ENCODE measurements at places on chromosomes 5 and 9. TPM values are rescaled to one million over a fixed set of nuclear protein-coding genes. Genes with fewer than 3 reads are reported as not detected.

- DNase-seq, result no peak
Measured at GRCh38 chr5:153236319-153236718, 254.2 kb upstream of the GRIA1 start.

- no peak for DNase-seq
Measured at GRCh38 chr9:135804581-135805421, 102.5 kb downstream of the CAMSAP1 start.

PCDHB4 gene
- 1.7 TPM for polyA plus RNA-seq

STK32A gene
- polyA plus RNA-seq, result 4.3 TPM

ZBTB6 gene
- polyA plus RNA-seq, result 12.5 TPM

GRCh38 chr9:93667006-93667405 is 90.6 kb downstream of the PHF2 start:
- no peak for DNase-seq

NTNG2 gene
- polyA plus RNA-seq, result 0.46 TPM

- no peak for DNase-seq
Measured at GRCh38 chr5:144336191-144336961, 165.7 kb downstream of the KCTD16 start.

GARIN3 gene
- polyA plus RNA-seq, result not detected

- no peak for DNase-seq
Measured at GRCh38 chr9:129640086-129640870, 1.7 kb downstream of the ASB6 start.

TUT7 gene
- polyA plus RNA-seq, result 28.9 TPM

EIF4E1B gene
- 0.05 TPM for polyA plus RNA-seq

GRCh38 chr9:8821910-8822666 is 1022.5 kb upstream of the DMAC1 start:
- DNase-seq, result peak; percentile 2

DNA sequence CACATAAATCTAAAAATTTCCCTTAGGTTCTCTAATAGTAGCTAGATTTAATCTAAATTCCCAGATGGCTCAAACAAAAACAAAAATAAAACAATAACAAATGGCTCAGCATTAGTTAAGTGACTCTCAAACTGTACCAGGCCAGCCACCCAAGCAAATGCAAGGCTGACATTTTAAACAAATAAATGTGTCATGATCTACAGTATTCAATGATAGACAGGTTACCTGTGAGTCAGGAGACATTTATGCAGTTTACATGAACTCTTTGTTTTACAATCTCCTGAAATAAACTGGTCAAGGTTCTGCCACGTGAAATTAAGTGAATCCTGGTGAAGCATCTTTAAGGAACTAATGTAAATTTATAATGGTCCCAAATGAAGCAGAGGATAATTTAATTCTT is 580.2 kb upstream of the PTPRD start:
- DNase-seq, result no peak

DNA sequence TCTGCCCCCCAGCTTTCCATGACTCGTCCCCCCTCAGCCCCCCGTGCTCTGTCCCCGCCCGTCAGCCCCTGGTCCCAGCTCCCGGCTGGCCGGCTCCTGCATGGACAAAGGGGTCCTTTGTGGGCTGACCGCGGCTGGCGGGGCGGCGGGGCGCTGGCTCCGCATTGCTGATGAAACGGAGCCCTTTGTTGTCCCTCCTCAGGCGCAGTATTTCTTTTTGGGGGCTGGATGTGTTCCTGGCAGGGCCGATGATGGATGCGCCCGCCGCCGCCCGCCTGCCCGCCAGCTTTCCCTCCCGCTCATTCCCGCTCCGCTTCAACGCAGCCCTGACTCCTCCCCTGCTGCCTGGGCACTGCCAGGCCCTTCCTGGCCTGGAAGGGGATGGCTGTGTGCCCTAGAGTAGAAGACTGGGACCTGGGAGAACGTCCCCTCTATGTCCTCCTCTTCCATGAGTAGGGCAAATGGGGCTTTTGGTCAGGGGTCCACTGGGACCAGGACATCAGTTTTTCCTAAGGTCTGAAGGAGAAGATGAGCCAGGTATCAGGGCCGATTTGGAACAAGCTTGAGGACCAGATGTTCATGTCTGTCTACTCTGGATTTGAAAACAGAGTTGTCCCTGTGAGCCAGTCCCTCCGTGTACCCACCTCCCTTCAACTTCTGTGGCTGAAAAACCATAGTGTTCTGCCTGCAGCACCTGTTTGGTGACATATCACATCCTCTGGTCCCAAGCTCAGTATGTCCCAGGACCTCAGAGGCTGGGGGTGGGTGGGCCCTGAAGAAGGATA is 29.0 kb downstream of the CXXC5 start:
- DNase-seq, result no peak

KLHL3 gene
- 27.2 TPM for polyA plus RNA-seq

RGMB gene
- 15.7 TPM for polyA plus RNA-seq

GRCh38 chr9:136220017-136220729 is 15.2 kb upstream of the LHX3 start:
- no peak for DNase-seq

- no peak for DNase-seq
Measured at GRCh38 chr5:56003179-56003578, 8.4 kb upstream of the IL6ST start.

GRCh38 chr5:14444161-14444560 is 137.4 kb upstream of the OTULINL start:
- no peak for DNase-seq

S100Z gene
- 0.27 TPM for polyA plus RNA-seq

- DNase-seq, result no peak
Measured at GRCh38 chr5:68037546-68037945, 178.0 kb upstream of the PIK3R1 start.

DNA sequence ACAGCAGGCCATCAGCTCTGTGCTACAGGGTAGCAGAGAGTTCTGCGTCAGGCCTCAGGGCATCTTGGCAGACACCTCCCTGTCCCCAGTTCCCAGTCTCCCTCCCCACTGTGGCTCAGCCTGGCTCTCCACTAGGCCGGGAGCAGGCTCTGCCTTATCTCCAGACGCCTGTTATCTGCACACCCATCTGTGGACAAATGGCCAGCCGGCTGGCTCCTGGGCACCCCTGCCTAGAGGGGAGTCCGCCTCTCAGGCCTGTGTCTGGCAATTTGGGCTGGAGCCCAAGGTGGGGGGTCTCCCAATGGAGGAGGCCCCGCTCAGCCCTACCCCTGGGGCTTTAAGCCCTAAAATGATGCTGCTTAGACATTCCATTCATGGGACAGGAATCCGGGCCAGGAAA is 39.2 kb upstream of the HAND1 start:
- no peak for DNase-seq

DNA sequence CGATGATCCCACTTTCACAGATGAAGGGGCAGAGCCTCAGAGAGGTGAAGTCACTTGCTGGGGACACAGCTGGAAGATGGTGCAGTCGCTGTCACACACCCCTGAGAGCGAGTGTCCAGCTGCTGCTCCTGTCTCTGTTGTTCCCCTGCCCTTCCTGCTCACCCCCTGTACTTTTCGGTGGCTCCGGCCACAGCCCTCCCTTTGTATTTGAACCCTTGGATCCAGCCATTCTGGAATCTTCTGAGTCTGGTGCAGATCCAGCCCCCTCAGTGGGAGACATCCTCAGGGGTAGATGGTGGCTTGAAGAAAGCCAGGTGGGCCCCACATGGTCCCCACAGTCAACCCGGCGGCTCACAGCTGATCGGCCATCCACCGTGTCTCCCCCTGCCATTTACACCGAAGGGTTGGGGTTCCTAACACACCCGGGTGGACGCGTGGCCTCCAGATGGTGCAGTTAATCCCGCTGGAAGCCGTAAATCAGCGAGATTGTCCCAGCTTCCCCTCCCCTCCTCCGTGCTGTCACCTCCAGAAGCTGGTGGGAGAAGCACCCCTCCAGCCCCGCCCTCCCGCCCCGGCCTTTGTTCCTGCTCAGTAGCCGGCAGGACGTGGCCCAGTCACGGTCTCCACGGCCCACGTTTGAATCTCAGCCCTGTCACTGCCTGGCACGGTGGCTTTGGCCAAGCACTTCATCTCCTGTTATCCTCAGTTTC is 204.8 kb downstream of the C9orf50 start:
- DNase-seq, result no peak

DNA sequence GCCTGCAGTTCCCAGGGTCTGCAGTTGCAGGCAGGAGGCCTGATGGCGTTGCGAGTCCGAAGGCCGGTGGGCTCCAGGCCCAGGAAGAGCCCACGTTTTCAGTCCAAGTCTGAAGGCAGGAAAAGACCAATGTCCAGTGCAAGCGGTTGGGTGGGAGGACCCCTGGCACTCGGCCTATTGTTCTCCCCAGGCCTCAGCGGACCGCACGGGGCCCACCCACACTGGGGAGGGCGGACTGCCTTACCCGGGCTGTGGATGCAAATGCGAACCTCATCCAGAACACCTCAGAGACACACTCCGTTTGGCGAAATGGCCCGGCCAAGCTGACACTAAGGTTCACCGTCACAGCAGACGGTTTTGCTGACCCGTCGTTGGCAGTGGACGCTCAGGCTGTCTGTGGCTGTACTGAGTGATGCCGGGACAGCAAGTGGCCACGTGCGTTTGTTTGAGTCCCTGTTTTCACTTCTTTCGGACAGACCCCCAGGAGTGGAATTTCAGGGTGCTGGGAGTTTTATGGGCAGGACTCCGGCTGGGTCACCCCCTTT is 10.2 kb upstream of the SEC16A start:
- DNase-seq, result no peak

RETREG1 gene
- 3.0 TPM for polyA plus RNA-seq

DNA sequence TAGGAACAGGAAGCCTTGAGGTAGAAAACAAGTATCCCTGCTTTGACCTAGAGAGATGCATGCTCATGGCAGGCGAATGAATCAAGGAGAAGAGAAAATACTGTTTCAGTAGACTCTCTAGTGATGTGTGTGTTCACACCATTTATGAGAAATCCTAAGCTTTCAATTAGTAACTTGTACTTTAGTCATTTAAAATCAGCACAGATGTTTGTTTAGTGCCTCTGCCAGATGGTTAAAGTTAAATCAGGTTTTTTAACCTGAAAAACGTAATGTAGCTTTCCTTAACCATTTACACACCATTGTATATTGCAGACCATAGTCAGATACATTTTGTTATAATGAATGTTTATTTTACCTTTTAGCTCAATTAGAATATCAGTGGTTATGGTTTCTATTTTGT is 5.0 kb downstream of the TJP2 start:
- DNase-seq, result no peak

GRCh38 chr5:135340568-135340967 is 58.5 kb downstream of the MACROH2A1 start:
- no peak for DNase-seq

ZNF474 gene
- 2.1 TPM for polyA plus RNA-seq

NEUROG1 gene
- polyA plus RNA-seq, result not detected

DNA sequence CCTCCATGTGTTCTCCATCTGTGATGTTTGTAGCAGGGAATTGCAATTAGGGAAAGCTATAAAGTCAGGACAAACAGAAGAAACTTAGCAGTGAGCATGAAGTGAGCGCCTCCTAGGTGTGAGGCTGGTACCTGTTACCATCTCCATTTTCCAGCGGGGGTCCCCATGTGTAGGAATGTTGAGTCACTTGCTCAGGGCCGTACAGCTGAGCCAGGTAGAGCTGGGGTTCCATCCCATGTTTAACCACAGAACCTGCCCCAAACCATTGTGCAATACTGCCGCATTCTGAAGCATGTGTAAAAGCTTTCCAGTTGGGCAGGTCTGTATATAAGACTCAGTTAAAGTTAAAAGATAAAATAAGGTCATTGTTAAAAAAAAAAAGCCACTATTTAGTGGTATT is 62.7 kb downstream of the NDFIP1 start:
- no peak for DNase-seq

- DNase-seq, result no peak
Measured at GRCh38 chr5:170266570-170267381, 30.8 kb downstream of the LCP2 start.

DNA sequence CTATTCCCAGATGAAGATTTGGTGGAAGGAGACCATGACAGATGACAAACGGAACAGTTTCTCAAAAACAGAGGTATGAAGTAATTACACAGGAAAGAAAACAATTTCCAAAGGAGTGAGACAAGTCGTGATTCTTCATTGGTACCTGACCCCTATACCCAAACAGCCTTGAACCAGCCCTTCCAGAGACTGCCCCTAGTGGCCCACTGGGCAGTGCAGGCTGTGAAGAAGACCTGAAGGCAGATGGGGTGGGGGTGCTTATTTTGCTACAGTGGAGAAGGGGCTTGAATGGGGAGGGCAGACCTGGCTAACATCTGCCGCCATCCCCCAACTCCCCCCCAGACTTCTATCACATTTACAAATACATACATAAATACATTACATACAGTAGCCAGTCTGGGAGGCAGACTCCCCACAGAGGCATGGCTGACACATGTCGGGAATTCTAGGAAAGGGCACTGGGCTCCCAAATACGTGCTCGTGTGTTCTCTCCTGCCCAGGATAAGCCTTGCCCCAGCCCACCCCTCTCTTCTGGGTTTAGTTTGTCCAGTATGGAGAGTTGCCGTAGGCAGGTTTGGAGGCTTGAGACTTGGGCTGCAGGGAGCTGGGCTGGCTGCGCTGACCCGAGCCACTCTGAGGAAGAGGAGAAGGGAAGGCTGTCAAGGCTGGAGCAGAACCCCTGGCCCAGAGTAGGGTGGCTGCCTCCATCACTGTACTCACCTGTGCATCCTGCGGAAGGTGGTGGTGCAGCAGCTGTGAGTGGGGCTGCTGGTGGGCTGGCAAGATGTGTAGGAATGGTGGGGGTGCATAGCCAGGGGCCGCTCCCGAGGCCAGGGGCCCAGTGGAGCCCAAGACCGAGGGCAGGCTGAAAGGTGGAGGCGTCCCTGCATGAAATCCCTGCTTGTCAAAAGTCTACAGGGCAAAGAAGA is 105.3 kb downstream of the UBE2R2 start:
- no peak for DNase-seq

KCNIP1 gene
- polyA plus RNA-seq, result 3.1 TPM

DNA sequence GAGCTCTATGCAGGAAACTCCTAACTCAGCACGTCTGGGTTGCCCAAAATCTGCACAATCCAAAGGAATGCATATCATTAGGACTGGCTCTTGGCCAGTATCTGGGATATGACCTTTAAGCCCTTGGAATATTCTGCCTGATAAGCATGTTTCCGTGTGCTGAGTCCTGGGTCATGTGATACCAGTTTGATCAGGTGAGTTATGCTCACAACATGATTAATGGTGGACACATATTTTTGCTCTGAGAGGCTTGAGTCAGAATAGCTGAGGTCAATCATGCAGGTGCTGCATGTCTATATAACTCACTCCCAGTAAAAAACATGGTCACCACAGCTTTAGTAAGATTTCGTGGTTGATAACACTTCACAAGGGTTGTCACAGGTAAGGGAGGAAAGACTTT is 408.8 kb downstream of the YTHDC2 start:
- DNase-seq, result no peak

DNA sequence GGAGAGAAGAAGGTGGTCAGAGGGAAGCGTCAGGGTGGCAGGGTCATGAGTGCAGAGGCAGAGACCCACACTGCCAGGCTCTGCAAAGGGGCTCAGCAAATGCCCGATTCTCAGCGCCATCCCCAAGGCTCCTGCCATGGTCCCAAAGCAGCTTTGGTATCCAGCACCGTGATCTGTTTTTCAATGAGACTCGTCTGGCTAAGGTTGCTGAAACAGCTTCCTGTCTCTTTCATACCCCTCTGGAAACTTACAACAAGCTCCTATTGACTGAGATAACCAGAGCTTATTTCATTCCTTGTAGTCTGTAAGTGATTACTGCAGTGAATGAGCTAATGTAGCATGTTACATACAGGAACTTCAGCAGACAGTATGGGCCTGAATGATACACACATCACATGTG is 568.6 kb upstream of the DAP start:
- no peak for DNase-seq

GRCh38 chr5:132325691-132326090 is 31.5 kb downstream of the SLC22A4 start:
- DNase-seq, result no peak

MYMK gene
- polyA plus RNA-seq, result not detected

Measured in right lung (tissue), 10 donors.